Stimulated activated CD4-positive, alpha-beta T cell treated with anti-CD3 and anti-CD28 coated beads, TNF-alpha, amount 100 ng/mL, for 48 hours (primary cell): ENCODE measurements at places on chromosomes 2 and 18.

GRCh38 chr2:238183821-238184220 lies 19.7 kb downstream of the ILKAP start:
- no peak for DNase-seq

- DNase-seq, result no peak
Measured at GRCh38 chr2:44398243-44398897, 36.6 kb downstream of the CAMKMT start.

GRCh38 chr2:42961385-42961811 lies 169.0 kb upstream of the HAAO start:
- DNase-seq, result no peak

- peak; percentile 12 for DNase-seq
Measured at GRCh38 chr2:43605079-43605655, 9.3 kb upstream of the THADA start.

DNA sequence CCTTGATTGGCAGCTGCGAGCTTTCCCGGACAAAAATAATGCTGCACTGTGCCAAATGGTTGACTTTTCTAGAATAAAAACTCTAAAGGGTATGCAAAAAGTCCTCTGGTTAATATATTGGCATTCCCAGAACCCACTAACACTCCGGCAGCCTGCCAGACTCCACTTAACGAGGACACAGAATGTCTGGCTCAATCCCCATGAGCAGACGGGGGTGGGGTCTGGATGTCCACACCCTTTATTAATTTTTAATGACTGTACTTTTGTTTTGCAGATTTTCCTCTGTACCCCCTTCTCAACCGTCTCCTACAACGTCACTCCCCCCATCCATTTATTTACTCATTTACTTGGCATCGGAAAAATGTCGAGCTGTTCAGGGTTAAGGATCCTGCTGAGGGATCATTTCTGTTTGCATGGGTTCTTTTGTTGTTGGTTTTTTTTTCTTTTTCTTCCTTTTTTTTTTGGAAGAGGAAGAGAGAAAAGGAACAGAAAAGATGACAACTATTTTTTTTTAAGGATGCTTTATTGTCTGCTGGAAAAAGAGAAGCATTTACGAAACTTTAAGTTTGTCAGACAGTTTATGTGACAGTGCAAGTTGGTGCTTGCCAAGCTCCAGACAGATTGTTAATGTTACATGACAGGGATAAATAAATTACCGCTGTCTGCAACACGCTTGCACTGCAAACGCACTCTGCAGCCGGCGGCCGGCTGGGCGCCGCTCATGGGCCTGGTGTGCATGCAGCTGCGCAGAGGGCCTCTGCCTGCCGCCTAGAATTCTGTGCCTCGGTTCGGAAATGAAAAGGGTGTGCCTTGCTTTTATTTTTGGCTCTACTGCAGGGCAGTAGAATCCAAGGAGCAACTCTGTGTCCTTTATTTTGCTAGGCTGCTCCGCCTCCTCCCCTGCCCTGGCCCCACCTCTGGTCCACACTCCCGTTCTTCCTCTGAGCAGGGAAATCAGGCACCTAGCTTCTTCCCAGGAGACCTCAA lies 3.6 kb downstream of the LDLRAD4 start:
- no peak for DNase-seq

- DNase-seq, result no peak
Measured at GRCh38 chr2:170142502-170142901, 35.4 kb upstream of the MYO3B start.
